Right atrium auricular region (tissue), 2 donors: ENCODE measurements at places on chromosomes 5 and 9. TPM values are rescaled to one million over a fixed set of nuclear protein-coding genes. Genes with fewer than 3 reads are reported as not detected.

WDR31 gene
- 4.6 TPM for total RNA-seq

C5orf52 gene
- total RNA-seq = not detected

WNK2 gene
- 132 TPM for total RNA-seq

PRRX2 gene
- 6.9 TPM for total RNA-seq

AHRR gene
- 0.12 TPM for total RNA-seq

PRLR gene
- total RNA-seq = 0.15 TPM

DNA sequence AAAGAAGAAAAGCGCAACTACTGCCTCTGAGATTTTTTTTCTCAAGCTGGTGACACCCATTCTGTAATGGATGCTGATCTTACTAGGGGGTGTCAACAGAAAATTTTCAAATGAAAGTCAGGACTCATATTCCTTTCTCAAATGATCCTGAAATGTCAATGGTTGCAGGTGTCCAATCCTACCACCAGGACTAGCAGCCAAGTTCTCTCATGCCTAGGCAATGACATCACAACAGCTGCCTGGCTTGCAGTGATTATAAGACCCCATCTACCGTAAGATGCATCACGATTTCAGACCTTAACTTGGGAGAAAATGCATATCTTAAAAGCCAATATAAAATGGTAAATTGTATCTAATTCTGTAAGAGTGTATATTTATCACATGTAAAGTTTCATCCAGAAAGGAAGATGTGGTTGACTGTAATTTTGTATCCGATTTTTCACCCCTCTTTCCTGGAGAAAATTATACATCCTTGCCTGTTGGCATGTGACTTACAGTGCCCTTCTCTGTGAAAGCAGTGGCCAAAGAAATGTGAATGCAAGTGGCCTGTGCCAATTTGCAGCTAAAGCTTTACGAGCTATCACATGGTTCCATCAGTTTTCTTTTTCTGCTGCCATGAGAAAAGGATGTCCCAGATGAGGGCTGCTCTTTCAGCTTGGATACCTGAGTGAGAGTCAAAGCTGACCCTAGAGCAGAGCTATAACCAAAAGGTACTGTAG, 104.4 kb downstream of the DENND1A start:
- no peak overlapping the region for H3K4me3 ChIP-seq
- no peaks in the 10 kb centered on the region for H3K27me3 ChIP-seq
- no peak overlapping the region for H3K27ac ChIP-seq
- H3K4me1 ChIP-seq = no peaks in the 10 kb centered on the region
- no peaks in the 10 kb centered on the region for H3K36me3 ChIP-seq

GRCh38 chr9:92208693-92209524, 84.6 kb downstream of the IARS1 start:
- no peaks in the 10 kb centered on the region for H3K4me1 ChIP-seq
- no peak overlapping the region for H3K4me3 ChIP-seq
- no peaks in the 10 kb centered on the region for H3K27me3 ChIP-seq
- H3K36me3 ChIP-seq = peaks cover 53% of the 10 kb centered on the region
- H3K27ac ChIP-seq = no peak overlapping the region
- DNase-seq = no peak

DNA sequence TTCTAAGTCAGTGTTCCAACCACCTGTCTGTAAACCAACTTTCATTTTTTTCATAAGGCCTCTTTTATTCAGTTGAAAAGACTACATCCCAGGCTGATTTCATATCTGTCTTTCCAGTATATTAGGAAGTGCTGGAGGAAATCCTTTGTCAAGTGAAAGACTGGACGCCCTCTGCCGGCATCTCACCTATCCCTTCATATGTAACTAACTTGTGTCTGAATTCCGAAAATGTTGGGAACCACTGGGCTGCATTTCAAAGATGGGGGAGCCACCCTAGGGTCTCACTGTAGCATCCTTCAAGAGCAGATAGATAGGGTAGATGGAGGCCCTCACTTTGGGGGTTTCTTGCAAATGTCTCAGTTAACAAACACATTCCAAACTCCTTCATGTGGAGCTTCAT, 569.8 kb downstream of the CTNND2 start:
- no peak for DNase-seq
- H3K4me3 ChIP-seq = no peak overlapping the region
- no peaks in the 10 kb centered on the region for H3K4me1 ChIP-seq
- H3K27me3 ChIP-seq = no peaks in the 10 kb centered on the region
- H3K36me3 ChIP-seq = no peaks in the 10 kb centered on the region

- H3K4me3 ChIP-seq = no peak overlapping the region
- H3K36me3 ChIP-seq = no peaks in the 10 kb centered on the region
- H3K4me1 ChIP-seq = no peaks in the 10 kb centered on the region
Observed at GRCh38 chr5:142981475-142981874, 211.3 kb downstream of the ARHGAP26 start.

- H3K27me3 ChIP-seq = no peaks in the 10 kb centered on the region
- no peaks in the 10 kb centered on the region for H3K4me1 ChIP-seq
- no peak overlapping the region for H3K27ac ChIP-seq
- no peak overlapping the region for H3K4me3 ChIP-seq
Observed at GRCh38 chr9:108813951-108814601, 41.7 kb downstream of the ACTL7B start.

DNA sequence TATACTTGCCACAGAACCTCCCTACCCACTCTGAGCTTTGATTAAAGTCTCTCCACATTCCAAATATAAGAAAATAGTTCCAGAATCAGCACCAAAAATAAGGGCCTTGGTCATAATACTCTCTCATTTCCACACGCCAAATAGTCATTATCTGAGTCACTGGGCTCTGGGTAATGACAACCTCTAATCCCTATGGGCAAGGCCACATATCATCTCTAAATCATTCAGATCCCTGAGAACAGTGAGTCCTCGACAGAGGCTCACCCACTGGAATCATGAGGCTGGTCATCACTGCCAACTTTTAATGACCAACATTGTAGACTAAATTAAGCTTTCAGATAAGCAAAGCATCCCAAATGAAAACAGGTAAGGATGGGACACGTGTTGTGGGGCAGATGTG, 28.1 kb downstream of the FAM114A2 start:
- H3K27me3 ChIP-seq = no peaks in the 10 kb centered on the region
- H3K4me3 ChIP-seq = no peak overlapping the region
- H3K27ac ChIP-seq = no peak overlapping the region
- H3K4me1 ChIP-seq = peaks cover 4% of the 10 kb centered on the region
- H3K36me3 ChIP-seq = peaks cover 9% of the 10 kb centered on the region
- DNase-seq = no peak

GRCh38 chr9:18002718-18003438, 424.0 kb downstream of the SH3GL2 start:
- no peak overlapping the region for H3K27ac ChIP-seq
- H3K27me3 ChIP-seq = no peaks in the 10 kb centered on the region
- H3K4me3 ChIP-seq = no peak overlapping the region
- H3K36me3 ChIP-seq = no peaks in the 10 kb centered on the region
- no peaks in the 10 kb centered on the region for H3K4me1 ChIP-seq
